Stimulated activated CD8-positive, alpha-beta memory T cell treated with anti-CD3 and anti-CD28 coated beads, Interleukin-12 subunit alpha, Interleukin-12 subunit beta, amount 100 ng/mL, for 1 hour (primary cell): ENCODE measurements at places on chromosomes 11 and 22.
A peak's percentile ranks its signal among the peaks of the same experiment; 100 is the strongest.

DNA sequence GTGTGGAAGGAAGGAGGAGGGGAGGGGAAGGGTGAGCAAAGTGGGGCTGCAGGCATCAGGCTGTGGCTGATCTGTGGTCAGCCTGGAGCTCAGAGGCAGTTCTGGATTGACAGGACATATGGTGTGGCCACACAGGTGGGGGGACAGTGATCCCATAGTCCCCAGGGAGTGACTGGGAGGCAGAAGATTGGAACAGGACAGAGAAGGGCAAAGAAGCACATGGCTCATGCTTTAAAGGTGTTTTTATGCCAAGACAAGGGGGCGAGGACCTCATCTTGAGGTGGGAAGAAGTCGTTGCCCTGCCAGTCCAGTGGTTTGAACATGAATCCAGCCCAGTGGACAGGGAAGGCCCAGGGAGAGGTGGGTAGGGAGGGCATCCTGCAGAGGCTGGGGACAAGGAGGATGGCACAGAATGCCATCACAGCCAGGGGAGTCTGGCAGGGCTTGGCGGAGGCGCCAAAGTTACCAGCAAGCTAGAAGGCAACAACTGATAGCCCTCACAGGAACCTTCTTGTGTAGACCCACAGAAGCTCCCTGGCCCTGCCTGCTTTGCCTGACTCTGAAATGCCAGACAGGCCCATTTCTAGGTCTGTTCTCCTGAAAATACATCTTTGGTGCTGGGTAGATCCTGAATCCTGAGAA lies 3.1 kb downstream of the BET1L start:
- DNase-seq = no peak

DNA sequence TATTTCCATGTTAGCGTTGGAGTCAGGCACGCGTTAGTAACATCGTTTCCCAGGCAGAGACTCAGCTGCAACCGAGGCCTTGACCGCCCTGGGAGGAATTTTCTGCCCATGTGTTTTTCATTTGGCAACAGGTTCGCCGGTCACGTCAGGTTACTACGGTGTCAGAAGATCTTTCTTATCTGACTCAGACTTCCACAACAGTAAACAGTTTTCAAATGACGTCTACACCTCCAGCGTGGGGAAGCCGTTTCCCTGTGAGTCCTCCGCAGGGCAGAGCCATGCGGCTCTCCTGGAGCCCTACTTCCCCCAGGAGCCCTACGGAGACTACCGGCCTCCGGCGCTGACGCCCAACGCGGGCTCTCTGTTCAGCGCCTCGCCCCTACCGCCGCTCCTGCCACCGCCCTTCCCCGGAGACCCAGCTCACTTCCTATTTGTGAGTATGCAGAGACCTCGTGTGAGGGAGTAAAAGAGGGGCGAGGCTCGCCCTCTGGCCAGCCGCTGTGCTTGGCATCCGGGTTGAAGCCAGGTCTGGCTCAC lies 14.3 kb upstream of the POU2AF3 start:
- no peak for DNase-seq

DNA sequence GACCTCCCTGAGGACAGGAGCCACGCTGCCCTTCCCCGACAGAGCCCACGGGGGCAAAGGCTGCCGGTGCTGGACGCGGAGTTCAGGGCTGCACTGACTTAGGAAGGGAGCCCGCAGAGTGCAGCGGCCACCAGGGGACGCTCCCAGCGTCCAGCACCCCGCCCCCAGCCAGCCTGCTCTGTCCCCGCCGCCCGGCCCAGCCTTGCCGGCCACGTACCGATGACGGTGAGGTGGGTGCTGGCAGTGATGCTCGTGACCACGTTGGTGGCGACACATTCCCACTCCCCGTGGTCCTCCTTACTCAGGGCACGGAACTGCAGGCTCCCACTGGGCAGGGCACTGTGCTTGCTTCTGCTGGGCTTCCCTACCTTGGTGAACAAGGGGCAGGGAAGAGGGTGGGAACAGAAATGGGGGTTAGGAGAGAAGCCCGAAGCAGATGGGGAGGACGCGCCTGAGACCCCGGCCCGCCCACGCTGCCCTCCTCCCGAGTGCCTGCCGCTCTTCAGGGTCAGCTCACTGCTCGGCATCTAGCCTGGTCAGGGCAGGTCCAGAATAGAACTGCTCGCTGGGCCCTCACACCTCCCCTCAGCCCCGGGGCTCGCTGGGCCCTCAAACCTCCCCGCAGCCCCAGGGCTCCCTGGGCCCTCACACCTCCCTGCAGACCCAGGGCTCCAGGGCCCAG lies 25.9 kb downstream of the IGSF9B start:
- DNase-seq = no peak

DNA sequence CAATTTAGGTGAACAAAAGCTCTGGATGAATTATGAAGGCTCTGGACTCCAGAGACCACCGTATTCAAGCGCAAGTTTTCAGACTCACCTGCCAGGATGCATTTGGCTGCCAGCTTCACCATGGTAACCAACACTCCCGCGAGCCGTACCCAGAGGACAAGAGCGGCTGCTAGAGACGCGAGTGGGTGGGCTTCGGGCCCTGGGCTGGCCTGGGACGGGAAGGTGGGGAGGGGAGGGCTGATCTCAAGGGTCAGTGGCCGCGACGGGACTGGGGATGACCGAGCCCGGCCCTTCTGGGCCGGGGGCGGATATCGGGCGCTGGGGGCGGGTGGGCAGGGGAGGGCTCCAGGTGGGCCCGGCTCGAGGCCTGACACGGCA lies 344 bp downstream of the IFT27 start:
- peak; percentile 13 for DNase-seq
